ENCODE measurements at places on chromosomes 5 and 9.
A peak's percentile ranks its signal among the peaks of the same experiment; 100 is the strongest.

DNA sequence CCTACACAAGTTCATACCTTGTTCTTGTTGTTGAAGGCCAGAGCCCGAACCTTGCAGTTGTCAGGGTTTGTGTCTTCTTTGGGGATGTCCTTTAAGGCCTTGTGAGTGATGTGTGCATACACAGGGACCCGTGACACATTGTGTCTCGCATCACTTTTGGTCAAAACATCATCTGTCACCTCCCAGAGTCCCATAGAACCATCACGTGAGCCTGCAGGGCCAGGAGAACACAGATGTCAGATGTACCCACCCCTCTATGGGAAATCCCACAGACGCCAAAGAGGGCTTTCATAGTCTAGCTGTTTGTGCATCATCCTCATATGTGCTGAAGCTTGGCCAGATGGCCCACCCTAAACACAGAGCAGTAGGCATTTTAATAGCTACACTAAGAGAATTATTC, 28.2 kb downstream of the DCAF12 start:
- DNase-seq, result no peak

- DNase-seq, result peak; percentile 74
These were observed 831 bp downstream of the INPP5E start for GRCh38 chr9:136438548-136439480.

GRCh38 chr5:128408622-128409021, 129.4 kb downstream of the FBN2 start:
- no peak for DNase-seq

- no peak for DNase-seq
These were observed 15.8 kb downstream of the CORO2A start for GRCh38 chr9:98176391-98177259.

DNA sequence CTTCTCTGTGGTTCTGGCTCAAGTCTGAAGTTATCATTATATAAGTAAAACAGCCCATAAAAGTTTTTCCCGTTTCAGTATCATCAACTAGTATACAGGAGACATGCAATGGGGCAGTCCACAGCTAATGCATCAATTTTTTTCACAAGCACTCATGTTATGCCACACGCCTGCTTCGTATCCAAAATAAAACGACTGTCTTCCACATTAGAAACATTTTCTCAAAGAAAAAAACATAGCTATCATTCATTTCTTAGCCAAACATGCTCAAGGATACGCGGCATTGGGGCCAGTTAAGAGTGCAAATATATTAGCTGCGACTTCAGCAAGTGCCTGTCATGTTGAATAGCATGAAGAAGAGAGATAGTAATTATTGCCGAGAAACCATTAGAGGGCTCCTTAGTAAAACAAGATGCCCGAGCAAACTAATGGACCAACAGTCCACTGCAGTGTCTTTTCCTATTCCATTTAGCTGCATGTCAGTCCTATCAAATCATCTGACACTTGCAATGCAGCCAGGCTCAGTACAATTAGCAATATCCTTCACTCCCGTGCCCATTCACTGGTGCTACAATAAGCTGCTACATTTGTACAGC, 68.5 kb downstream of the BNC2 start:
- no peak for DNase-seq

DNA sequence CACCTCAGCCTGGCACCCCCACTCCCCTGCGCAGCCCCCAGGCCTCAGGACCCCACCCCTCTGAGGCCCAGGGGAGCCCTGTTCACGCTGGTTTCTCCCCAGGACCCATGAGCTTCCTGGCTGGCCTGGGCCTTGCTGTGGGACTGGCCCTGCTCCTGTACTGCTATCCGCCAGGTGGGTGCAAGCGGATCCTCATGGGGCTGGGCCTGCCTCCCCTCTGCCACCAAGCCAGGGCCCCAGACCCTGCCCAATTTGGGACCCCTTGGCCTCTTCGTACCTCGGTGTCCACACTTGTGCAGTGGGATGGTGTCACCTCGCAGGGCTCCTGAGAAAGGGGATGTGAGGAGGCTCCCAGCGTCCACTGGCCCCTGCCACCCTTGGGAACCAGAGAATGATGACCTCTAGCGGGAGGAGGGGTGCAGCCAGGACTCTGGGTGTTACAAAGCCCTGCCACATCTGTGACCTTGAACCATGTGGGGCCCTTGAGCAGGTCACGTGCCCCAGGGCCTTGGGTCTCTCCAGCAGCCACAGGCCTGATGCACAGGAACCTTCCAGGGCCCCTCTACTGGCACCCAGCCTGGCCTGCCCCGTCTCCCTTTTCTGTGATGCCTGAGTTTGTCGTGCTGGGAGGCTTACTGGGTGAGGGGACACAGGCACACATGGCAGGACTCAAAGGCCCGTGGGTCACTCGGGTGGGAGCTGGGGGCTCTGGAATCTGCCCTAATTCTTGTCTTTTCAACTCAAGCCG, 16.3 kb downstream of the CARD19 start:
- no peak for DNase-seq

- peak; percentile 75 for DNase-seq
These were observed 5.4 kb upstream of the TIFAB start for GRCh38 chr5:135457424-135458071.

DNA sequence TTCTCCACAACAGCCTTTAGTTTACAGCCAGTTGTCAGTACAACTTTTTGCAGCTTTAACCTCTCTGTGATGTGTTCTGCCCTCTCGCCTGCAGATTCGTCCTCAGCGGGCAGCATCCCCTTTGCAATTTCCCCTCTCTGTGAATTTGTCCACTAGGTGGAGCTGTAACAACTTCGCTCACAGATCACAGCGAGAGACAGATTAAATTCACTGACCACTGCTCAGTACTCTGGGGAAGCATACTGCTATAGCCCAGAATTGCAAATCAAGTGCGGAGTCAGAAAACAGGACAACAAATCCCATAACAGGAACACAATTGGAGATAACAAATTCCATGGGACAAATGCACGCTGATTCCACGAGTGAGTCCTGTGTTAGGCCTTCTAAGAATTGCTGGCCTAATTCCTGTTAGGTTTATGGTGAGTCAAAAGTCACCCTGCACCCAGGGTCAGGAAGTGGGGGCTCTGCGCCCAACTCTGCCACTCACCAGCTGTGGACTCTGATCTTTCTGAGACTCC, 2124.9 kb downstream of the MAT2B start:
- DNase-seq, result peak; percentile 12

DNA sequence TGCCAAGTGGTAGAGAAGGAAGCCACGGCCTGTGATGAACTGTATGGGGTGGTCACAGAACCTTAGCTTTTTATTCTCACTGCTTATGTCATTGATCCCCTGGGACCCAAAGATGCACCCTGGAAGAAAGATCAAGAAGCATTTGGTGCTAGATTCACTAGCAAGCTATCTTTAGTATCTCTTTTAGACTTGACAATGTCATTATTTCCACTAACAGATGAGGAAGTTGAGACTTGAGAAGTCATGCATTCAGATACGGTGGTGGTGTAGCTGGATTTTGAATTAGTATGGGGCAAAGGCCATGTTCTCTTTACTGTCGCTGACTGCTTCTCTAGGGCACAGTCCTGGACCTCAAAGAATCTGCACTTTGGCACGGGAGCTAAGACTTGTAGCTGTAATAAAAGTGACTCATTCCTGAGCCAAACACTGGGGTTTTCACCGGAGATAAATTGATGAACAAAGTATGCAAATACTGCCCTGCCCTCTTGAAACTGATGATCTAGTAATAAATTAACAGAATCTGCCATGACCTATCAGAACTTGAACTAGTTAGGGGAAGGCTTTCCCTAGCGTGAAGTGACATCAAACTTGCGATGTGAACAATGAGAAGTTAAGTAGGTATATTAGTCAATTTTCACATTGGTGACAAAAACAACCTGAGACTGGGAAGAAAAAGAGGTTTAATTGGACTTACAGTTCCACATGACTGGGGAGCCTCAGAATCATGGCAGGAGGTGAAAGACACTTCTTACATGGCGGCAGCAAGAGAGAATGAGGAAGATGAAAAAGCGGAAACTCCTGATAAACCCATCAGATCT, 5.4 kb downstream of the GDA start:
- DNase-seq, result no peak

Measured in activated CD4-positive, alpha-beta memory T cell treated with anti-CD3 and anti-CD28 coated beads for 36 hours (primary cell).